ENCODE measurements at places on chromosomes 2 and 18.

- DNase-seq: no peak
These were observed 38.5 kb upstream of the MYO3B start for GRCh38 chr2:170139276-170139967.

DNA sequence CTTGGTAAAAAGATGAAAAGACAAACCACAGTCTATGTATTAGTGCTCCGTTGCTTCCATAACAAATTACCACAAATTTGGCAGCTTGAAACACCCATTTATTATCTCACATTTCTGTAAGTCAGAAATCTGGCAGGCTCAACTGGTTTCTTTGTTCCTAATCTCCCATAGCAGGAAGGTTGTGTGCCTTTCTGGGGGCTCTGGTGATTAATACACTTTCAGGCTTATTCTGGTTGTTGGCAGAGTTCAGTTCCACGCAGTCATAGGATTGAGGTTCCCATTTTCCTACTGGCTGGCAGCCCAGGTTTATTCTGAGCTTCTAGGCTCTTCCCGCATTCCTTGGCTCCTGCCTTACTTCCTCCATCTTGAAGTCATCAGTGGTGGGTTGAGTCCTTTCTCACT is 189.3 kb downstream of the ANAPC1 start:
- no peak for DNase-seq

- peak; percentile 62 for DNase-seq
These were observed 89.6 kb upstream of the NPAS2 start for GRCh38 chr2:100730290-100730868.

DNA sequence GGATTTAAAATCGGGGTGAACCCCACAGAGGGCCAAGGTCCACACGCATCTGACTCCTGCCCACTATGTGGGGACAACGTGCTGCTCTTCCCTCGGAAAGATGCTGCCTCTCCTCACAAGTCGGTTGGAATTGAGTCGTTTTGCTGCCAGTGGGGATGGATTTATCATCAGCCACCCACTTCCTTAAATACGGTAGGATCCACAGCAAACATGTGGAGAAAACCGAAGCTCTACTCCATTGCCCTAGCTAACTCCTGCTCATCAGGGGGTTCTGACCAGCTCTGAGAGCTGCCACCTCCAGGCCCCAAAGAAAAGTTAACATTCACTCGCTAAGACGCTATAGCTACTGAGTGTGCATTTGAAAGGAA is 80.9 kb downstream of the CHRNA1 start:
- peak; percentile 42 for DNase-seq

GRCh38 chr2:236753606-236754270 is 184.1 kb downstream of the ACKR3 start:
- DNase-seq: no peak

GRCh38 chr2:33532966-33533365 is 56.5 kb downstream of the RASGRP3 start:
- no peak for DNase-seq

GRCh38 chr2:28896906-28897305 is 2.4 kb downstream of the WDR43 start:
- DNase-seq: no peak

DNA sequence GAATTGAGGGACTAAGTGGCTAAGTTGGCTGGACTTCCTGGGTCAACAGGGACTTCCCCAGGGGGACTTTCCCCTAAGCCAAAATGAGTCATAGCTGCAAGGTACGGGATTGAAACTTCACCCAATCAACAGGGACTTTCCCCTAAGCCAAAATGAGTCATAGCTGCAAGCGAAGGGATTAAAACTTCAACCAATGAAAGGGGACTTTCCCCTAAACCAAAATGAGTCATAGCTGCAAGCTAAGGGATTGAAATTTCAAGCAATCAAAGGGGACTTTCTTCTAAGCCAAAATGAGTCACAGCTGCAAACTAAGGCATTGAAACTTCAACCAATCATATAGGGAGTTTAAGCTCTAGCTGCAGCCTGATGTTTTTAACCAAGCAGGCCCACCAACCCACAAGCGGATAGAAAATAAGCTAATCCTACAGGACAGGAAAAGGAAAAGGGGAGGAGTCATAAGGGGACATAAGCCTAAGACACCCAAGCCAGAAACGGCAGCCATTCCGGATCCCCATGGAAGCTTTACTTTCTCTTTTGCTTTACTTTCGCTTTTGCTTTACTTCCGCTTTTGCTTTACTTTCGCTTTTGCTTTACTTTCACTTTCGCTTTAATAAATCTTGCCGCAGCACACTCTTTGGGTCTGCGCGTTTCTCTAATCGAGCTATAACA is 1375.4 kb upstream of the CELF4 start:
- DNase-seq: no peak

DNA sequence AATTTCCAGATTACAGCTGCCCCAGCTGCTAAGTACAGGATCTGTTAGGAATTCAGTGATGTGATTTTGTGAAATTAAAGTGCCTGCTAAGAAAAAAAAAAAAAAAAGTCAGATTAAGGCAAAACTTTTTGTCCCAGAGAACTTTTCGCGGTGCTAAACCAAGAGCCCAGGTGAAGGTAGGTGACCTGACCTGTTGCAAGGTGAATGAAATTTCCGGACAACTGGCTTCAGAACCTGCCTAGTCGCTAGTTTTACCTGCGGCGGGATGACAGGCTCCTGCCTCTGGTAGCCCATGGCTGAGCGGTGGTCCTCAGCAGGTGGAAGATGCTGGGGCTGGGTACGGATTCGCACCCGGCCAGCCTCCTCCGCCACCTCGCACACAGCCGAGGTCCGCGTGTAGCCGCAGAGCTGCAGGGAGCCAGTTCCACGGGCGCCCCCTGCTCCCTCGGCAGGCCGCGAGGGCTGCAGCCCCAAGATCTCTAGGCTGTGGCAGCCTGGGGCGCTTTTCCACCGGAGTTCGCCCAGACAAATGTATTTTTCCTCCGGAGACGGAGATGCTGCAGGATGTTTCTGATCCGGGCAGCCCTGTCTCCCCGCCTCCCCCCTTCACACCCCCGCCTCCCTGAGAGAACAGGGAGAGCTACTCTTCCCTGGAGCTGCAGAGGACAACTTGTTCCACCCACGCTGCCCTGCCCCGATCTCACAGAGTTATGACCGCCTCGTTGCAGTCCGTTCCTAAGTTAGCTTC is at the start of gene SLC38A11:
Gene SLC38A11 (minus strand): TSS at position 572 of the 748 bp plus-strand sequence. CDS start 278 bp downstream, at position 294.
- DNase-seq: peak; percentile 10

- DNase-seq: no peak
These were observed 42.7 kb upstream of the ALPP start for GRCh38 chr2:232335859-232336215.

DNA sequence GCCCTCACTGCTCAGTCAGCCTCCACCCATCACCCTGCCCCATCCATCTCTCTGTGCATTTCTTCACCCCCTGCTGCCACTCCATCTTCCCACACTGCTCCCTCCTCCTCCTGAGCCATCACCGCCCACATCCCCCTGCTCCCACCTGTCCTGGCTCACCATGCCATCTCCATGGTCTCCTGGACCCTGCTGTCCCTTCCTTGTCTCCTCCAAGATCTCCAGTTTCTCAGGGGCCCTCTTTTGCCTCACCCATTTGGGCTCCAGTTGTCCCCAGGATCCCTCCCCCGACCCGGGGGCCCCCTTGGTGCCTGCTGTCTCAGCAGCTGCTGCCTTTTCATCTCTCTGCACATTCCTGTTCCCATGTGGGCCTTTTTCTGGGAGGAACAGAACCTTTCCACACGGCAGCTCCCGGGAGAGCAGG is 10.6 kb downstream of the SPEG start:
- DNase-seq: no peak

- DNase-seq: no peak
These were observed 338.4 kb downstream of the FIGN start for GRCh38 chr2:163397451-163397850.

- no peak for DNase-seq
These were observed 157.3 kb upstream of the FANCL start for GRCh38 chr2:58398406-58398805.

GRCh38 chr2:130922417-130922816 is 85.7 kb downstream of the ARHGEF4 start:
- no peak for DNase-seq

DNA sequence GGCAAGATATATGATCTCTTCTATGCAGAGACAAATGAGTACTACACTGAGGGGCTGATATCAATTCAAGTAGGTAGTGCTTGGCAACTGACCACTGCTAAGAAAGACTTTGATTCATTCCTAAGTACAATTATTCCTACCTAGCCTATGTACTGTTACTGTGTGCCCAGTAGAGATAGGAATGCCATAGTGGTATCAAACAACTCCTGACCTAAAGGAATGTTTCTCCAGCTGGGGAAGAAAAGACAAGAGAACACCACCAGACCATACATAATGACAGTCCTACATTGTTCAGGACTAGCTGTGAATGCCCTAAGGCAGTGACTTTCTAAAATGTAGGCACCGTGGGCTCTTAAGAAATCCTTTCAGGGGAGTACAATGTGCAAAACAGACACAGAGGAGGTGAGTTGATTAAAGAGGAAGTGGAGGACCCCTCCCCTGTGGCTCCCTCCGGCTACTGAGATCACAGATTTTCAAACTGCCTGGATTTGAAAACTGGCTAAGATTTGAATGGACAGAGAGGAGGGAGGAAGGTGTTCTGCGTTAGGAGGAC is 89.1 kb downstream of the ANTXR1 start:
- DNase-seq: no peak

DNA sequence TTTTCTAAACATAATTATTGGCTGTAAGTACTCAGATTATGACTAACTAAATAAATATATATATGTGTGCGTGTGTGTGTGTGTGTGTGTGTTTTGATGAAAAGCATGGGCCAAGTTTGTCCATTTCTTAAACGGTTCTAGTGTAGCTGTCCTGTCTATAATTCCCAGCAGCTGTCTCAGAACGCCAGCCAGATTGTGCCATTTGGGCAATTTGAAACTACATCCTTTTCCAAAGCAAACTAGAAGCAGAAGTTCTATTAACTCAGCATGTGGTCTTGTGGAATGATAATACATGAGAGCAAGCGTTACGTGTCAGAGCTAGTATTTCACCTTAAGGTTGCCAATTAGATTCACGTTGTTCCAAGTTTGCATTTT is 1.7 kb downstream of the ARHGAP28 start:
- no peak for DNase-seq

GRCh38 chr2:191713837-191714236 is 35.9 kb downstream of the NABP1 start:
- DNase-seq: no peak

DNA sequence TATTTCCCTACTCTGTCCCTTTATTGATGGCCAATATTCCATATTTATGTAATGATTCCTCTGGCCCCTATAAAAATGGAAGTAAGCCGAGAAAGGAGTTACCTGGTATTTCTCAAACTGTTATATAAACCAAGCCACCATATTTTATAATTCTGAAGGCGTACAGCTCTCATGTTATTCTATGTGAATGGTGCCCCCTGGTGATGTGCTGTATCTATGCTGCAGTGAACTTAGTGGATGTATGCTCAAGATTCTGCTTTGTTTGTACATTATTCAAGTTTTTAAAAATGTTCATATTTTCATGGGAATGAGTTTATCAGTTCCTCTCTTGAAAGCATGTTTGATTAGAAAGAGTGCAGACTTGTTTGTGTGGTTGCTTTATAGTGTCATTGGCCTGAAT is 194.5 kb upstream of the LRRTM1 start:
- DNase-seq: no peak

- DNase-seq: no peak
These were observed 1.2 kb downstream of the CFLAR start for GRCh38 chr2:201116959-201117734.

GRCh38 chr2:33380001-33380609 is 96.3 kb upstream of the RASGRP3 start:
- peak; percentile 34 for DNase-seq

DNA sequence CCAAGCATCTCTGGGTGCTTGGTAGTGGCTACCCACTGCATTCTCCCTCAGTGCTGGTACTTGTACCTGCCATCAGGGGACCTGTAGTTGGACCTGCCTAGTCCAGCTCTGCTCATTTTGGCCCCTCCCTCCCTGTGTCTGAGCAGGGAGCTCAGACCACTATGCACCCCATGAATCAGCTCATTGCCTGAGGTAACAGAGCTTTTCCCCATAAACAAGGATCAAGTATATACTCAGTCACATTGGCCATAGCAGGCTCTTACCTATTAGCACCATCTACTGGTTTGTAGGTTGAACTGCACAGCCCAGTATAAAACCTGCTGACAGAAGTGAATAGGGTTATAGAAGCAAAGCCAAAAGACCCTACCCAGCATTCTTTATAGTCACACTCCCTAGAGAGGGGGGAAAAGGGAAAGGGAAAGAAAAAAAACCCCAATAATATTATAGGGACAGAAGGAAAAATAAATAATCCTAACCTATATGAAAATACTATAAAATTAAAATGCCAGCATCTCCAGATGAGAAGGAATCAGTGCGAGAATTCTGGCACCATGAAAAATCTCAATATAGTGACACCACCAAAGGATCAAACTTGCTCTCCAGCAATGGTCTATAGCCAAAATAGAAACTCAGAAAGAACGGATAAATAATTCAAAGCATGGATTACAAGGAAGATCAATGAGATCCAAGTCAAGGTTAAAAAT is 6.9 kb upstream of the FLACC1 start:
- DNase-seq: peak; percentile 42

DNA sequence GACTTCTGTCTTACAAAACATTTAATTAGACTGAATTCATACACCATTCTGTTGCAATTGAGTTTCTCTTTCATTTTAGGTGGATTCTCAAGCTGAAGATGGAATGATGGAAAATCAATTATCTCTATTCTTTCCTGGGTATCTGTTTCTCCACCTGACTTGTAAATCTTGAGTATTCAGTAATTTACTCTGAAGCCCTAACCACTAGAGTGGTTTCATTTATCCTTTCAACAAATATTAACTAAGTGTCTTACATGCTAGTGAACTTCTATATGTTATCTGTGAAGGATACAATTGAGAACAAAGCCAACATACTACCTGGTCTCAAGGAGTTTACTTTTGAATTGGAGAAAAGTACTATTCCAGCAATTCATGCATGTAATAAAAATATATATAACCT is 94.1 kb upstream of the ZNF804A start:
- no peak for DNase-seq

DNA sequence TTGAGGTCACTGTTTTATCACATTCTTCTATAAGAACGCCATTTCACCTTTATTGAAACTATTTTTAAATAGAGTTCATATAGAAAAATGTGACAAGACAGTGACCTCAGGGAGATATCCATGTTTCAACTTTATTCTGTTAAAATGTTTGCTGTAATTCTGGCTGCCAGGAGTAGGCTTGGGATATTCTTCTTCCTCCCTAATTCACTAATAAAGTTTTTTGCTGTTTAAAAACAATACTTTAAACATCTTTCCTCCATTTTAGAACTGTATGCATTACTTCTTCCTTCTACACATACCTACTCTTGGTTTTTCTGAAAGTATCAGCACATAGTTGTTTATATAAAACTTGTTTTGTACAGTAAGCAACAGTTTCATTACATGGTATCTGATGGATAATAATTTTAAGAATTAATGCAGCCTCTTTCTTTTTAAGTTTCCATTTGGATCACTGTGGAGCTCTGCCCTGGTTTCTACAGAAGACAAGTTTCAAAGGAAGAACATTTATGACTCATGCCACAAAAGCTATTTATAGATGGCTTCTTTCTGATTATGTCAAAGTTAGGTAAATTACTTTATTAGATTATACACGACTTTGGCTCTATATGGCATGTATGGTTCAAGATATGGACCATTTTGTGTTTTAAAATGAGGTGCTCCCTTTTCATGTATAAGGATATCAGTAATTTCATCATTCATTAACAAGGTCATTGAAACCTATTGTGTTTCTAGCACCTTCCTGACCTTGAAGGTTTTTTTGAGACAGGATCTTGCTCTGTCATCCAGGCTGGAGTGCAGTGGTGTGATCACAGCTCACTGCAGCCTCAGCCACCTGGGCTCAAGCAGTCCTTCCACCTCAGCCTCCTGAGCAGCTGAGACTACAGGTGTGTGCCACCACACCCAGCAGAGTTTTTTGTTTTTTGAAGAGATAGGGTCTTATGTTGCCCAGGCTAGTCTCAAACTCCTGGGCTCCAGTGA is 7.2 kb downstream of the CPSF3 start:
- DNase-seq: no peak
